ENCODE measurements at places on chromosomes 6 and 20.

GRCh38 chr6:27126815-27127537 is 120.5 kb upstream of the PRSS16 start:
- peak; percentile 77 for DNase-seq

DNA sequence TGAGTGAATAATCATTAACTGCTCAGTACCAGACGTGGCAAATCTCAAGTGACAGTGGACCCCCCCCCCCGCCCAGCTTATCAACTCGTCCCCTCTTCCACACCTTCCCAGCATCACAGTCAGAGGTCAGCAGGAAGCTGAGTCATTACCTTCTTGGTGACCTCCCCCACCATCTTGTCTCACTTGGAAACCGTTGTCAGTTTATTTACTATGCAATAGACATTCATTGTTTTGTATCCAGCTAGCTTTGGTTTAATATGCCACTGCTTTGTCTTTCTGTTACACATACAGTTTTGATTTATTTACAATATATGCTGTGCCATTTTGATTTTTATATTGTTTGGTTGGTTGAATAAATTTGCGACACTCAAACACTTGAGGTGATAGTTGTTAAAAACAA is 158.1 kb downstream of the QKI start:
- DNase-seq: no peak

GRCh38 chr6:170063851-170064602 is 226.9 kb downstream of the DLL1 start:
- DNase-seq: no peak

- DNase-seq: no peak
Observed at GRCh38 chr6:87718662-87719433, 16.8 kb upstream of the AKIRIN2 start.

- no peak for DNase-seq
Observed at GRCh38 chr6:6002848-6003620, 3.7 kb downstream of the NRN1 start.

DNA sequence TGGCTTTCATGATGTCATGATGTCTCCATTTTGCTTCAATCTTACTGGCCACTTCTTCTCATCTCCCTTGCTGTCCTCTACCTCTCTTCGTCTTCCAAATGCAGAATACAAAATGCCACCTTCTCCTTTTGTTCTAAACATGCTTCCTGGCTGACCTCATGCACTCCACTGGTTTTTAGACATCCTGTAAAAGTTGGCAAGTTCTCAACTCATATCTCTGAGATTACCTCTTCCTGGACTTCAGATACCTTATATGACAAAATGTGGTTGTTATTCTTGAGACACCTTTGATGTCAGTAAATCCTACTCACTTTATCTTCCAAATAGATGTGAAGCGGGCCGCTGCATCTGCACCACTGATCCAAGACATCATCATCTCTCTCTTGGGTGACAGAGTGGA is 212.7 kb upstream of the FOXA2 start:
- DNase-seq: no peak

GRCh38 chr6:160177220-160177619 is 55.6 kb downstream of the SLC22A1 start:
- no peak for DNase-seq

- no peak for DNase-seq
Observed at GRCh38 chr20:38835792-38836191, 30.3 kb downstream of the PPP1R16B start.

GRCh38 chr6:122075917-122076316 is 323.5 kb upstream of the HSF2 start:
- no peak for DNase-seq

DNA sequence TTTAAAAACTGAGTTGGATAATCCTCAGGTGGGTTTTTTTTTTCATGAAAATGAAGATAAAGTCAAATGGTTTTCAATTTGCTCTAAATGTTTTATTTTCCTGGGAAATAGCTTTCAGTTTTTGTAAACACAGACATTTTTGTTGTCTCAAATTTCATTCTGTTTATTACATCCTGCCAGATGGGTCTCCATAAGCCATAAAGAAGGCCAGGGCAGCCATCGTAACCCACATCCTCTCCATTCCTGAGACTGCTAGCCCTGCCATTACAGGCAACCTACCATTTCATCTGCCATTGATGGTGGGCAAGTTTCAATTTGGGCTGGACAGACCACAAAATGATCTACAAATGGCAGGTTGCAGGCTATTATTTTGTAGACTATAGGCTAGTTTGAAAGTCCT is 60.8 kb downstream of the BTBD3 start:
- no peak for DNase-seq

DNA sequence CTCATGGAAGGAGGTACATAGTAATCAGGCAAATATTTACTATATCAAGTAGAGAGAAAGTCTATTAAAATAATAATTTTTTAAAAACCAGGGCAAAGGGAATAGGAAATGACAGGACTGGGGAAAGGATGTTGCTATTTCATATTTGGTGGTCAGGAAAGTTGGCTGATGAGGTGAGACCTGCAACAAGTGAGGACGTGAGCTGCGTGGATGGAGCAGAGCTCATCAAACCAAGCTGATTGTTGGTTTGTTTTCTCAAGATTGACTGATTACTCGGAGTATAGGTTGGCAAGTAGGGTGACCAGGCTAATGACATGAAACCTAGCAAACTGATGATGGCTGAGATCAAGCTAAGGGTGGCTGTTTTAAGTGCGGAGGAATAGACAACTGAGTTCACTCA is 6.0 kb downstream of the GJA1 start:
- DNase-seq: no peak

DNA sequence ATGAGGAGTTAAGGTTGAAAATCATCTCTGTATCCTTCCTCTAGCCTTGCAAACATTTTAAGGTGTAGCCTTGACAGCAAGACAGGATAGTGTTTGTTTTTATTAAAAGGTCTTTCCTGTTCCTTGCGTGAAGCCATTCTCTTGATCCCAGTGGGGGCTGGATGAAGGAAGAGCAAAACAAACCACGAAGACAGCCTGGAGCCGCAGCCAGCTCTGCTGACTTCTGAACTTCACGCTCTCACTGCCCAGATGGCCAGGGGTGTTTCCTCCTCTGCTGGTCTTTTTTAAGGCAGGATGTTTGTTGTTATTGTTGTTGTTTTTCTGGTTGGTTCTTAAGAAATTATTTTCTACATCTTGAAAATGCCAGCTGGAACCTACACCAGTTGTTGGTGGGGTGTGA is 156.4 kb downstream of the MTHFD1L start:
- no peak for DNase-seq

DNA sequence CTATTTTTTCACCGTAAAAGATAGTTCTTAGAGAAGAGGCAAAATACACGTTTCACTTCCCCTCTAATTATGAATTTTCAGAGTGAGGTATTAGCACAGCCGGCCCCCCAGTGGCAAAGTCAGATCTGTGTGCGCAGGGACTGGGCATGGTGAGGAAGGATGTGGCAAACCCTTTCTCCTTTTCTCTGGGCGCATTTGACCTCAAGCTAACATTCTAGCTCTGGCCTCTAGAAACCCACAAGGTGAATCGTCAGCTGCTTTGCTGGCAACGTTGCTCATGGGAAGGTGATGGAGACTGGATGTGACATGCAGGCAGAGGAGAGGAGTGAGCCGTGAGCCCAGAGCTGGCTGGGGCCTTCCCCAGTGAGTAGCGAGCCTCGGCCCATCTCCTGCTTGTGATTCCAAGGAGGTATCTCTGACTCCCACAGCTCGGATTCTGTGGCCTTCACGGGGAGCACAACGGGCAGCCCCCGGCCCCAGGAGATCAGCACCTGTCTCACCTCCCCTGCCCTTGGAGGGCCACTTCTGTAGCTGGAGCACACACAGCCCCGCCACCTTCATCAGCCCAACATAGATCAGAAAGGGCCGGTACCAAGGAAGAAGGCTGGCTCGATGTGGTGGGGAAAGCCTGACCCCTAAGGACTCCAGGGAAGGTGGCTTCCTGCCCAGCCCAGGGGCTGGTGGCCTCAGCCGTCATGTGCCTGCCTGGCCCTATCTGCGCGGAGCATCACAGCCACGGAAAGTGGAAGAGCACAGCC is 152.8 kb downstream of the TAF4 start:
- DNase-seq: no peak

GRCh38 chr6:138728662-138729061 is 44.9 kb upstream of the CCDC28A start:
- no peak for DNase-seq
